ENCODE measurements at places on chromosomes 5 and 9. TPM values are rescaled to one million over a fixed set of nuclear protein-coding genes. Genes with fewer than 3 reads are reported as not detected.

DNA sequence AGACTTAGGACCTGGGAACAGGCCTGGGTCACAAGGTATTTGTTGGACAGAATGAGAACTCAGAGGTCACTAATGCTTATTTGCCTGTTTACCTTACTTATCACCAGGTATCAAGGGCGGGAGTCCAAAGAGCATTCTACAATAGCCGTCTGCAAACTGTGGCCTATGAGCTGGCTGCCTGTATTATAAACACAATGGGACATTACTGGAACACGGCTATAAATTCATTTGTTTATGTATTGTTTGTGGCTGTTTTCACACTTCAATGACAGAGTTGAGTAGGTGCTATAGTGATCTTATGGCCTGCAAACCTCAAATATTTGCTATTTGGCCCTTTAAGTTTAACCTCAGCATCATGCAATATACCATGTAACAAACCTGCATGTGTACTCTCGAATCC is 76.6 kb upstream of the ASTN2 start:
- peaks cover under 1% of the 10 kb centered on the region for H3K36me3 ChIP-seq
- H3K4me3 ChIP-seq, result no peak overlapping the region
- peaks cover 16% of the 10 kb centered on the region for H3K4me1 ChIP-seq

DNA sequence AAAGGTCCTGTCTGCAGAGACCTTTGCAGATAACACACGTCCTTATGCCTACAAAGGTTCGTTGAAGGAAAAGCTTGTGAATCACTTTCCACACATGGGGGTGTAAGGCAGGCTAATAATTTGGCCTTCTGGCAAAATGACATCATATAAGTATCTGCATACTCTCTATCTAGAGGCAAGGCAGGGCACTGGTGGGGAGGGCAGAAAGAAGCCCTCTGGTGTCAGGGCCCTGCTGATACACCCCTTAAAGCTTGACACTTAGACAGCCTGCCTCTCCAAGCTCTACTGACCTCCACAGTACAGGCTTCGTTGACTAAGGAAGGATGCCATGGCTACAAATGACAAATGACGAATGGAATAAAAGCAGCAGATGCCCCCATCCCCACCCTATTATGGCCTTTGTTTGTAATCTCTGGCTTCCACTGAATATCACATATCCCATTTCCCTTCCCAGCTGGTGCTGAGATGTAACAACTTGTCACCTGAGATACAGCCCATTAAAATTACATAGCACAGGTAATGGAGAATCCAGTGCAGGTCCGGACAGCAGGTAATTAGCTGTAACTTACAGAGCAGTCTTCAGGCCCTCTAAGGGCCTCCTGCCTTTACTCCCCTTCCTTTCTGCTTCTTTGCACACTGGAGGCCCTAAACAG is 76.9 kb upstream of the IFNK start:
- H3K4me1 ChIP-seq, result no peaks in the 10 kb centered on the region
- H3K36me3 ChIP-seq, result no peaks in the 10 kb centered on the region
- no peak overlapping the region for H3K27ac ChIP-seq
- no peak overlapping the region for H3K4me3 ChIP-seq
- H3K27me3 ChIP-seq, result peaks cover 2% of the 10 kb centered on the region
- no peak for DNase-seq

DNA sequence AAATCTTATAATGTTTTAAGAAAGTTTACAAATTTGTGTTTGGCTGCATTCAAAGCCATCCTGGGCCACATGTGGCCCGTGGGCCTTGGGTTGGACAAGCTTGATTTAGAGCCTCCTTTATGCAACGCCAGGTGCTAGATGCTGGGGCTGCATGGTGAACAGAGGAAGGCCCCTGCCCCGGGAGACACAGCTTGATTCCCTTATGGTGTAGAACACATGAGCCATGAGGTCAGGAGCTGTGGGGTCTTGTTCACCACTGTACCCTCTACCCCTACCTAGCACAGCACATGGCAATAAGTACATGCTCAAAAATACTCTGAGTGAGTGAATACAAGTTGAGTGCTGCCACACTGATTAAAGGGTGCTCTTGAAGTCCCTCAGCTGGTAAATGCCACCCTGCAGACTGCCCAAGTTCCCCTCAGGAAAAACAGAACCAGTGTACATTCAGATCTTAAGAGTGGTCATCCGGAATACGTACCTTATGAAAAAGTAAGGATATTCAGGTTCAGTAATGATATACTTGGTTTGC is 71.9 kb downstream of the ARRDC3 start:
- peaks cover 44% of the 10 kb centered on the region for H3K4me1 ChIP-seq
- no peak for DNase-seq
- H3K27me3 ChIP-seq, result no peaks in the 10 kb centered on the region
- H3K4me3 ChIP-seq, result no peak overlapping the region
- peak overlapping the region; percentile 69 for H3K27ac ChIP-seq

DNA sequence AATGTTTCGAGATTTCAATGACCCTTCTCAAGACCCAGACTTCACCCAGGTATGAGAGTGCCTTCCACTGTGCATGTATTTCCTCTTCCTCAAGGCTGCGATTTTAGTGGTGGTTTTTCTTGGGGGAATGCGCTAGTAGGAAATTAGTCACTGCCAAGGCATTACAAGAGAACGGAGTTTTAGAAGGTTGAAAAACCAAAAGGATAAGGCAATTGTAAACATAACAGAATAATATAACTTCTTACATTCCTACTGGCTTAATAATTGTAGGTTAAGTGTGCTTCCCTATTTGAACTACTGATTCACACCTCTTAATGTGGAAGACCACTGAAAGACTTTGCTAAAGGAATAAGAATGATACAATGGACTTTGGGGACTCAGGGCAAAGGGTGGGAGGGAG is 38.9 kb downstream of the ACO1 start:
- H3K27me3 ChIP-seq, result no peaks in the 10 kb centered on the region
- DNase-seq, result no peak
- no peak overlapping the region for H3K27ac ChIP-seq
- H3K4me3 ChIP-seq, result no peak overlapping the region

GRCh38 chr5:152358861-152359568 is 46.1 kb downstream of the NMUR2 start:
- H3K27me3 ChIP-seq, result no peaks in the 10 kb centered on the region
- no peaks in the 10 kb centered on the region for H3K36me3 ChIP-seq
- no peaks in the 10 kb centered on the region for H3K4me1 ChIP-seq
- no peak overlapping the region for H3K27ac ChIP-seq
- no peak overlapping the region for H3K4me3 ChIP-seq

- no peaks in the 10 kb centered on the region for H3K4me1 ChIP-seq
- no peak for DNase-seq
- H3K27ac ChIP-seq, result no peak overlapping the region
- H3K27me3 ChIP-seq, result peaks cover 5% of the 10 kb centered on the region
- H3K4me3 ChIP-seq, result no peak overlapping the region
Observed at GRCh38 chr5:142686210-142686734, 382 bp upstream of the FGF1 start.

GRCh38 chr5:133373121-133373870 is 239.0 kb downstream of the FSTL4 start:
- H3K4me1 ChIP-seq, result no peaks in the 10 kb centered on the region
- peaks cover 4% of the 10 kb centered on the region for H3K27me3 ChIP-seq
- H3K4me3 ChIP-seq, result no peak overlapping the region
- no peaks in the 10 kb centered on the region for H3K36me3 ChIP-seq
- H3K27ac ChIP-seq, result no peak overlapping the region

DNA sequence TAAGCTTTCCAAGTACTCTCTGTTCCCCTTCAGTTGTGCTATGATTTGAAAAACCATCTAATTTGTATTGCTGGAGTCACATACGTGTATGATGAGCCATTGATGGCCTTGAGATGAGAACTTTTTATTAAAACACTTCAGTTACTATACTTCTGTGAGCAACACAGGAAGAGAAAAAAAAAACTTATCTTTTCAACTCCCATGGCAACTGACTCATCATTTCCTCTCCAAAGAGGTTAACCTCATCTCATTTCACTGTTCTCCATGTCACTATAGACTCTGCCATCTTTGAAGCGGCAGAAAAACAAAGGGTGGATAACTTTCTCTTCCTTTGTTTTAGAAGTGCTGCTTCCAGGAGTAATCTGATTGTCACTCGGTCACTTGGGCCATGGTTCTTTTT is 104.3 kb upstream of the PCSK1 start:
- H3K4me3 ChIP-seq, result no peak overlapping the region
- H3K27me3 ChIP-seq, result peaks cover 12% of the 10 kb centered on the region
- H3K36me3 ChIP-seq, result peaks cover 5% of the 10 kb centered on the region

GRCh38 chr5:8839361-8840055 is 706.4 kb downstream of the SEMA5A start:
- no peaks in the 10 kb centered on the region for H3K27me3 ChIP-seq
- no peak overlapping the region for H3K27ac ChIP-seq
- no peak for DNase-seq
- no peaks in the 10 kb centered on the region for H3K36me3 ChIP-seq
- H3K4me1 ChIP-seq, result no peaks in the 10 kb centered on the region
- H3K4me3 ChIP-seq, result no peak overlapping the region

- H3K36me3 ChIP-seq, result no peaks in the 10 kb centered on the region
- no peaks in the 10 kb centered on the region for H3K4me1 ChIP-seq
- H3K4me3 ChIP-seq, result no peak overlapping the region
- no peak for DNase-seq
- no peak overlapping the region for H3K27ac ChIP-seq
Observed at GRCh38 chr5:27010646-27011045, 27.7 kb downstream of the CDH9 start.

- H3K36me3 ChIP-seq, result peaks cover 71% of the 10 kb centered on the region
- H3K27ac ChIP-seq, result peak overlapping the region; percentile 49
- no peaks in the 10 kb centered on the region for H3K27me3 ChIP-seq
- peak overlapping the region; percentile 55 for H3K4me3 ChIP-seq
- DNase-seq, result no peak
Observed at GRCh38 chr9:120868339-120868675, 8.7 kb downstream of the PHF19 start.

- H3K27me3 ChIP-seq, result no peaks in the 10 kb centered on the region
- DNase-seq, result no peak
- peaks cover 45% of the 10 kb centered on the region for H3K36me3 ChIP-seq
- H3K4me1 ChIP-seq, result peaks cover 9% of the 10 kb centered on the region
- H3K27ac ChIP-seq, result no peak overlapping the region
Observed at GRCh38 chr5:40367255-40367654, 312.5 kb upstream of the PTGER4 start.

- no peaks in the 10 kb centered on the region for H3K36me3 ChIP-seq
- no peak for DNase-seq
- H3K27ac ChIP-seq, result no peak overlapping the region
- H3K4me1 ChIP-seq, result no peaks in the 10 kb centered on the region
- peaks cover 8% of the 10 kb centered on the region for H3K27me3 ChIP-seq
Observed at GRCh38 chr9:32928912-32929311, 72.5 kb downstream of the APTX start.

DNA sequence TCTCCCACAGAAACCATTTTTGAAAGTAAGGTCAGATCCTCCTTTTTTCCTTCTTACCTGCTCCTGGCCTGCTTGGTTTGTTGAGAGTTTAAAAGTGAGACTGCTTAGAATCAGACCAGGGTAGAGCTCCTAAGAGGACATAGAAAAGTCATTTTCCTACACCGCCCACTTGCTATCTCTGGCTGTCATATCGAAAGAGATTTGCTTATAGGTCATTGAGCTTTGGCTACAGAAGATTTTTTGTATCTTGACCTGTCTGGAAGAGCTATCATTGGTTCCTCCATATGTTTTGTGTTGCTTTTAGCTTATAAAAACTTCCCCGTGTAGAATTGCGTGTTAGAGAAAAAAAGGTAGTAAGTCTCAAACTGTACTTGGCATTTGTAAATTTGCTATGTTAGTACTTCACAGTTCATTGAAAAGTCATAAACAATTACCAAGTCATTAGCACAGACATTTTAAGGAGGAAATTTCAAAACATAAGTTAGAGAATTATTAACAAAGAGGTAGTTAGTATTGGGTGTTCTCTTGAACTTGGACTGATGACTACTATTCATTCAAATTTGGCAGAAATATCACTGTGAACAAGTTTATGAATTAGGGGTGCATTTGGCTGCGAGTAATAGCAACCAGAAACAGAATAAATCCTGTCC is 96.6 kb downstream of the MAN2A1 start:
- H3K27ac ChIP-seq, result no peak overlapping the region
- H3K27me3 ChIP-seq, result no peaks in the 10 kb centered on the region
- no peak overlapping the region for H3K4me3 ChIP-seq
- peaks cover 12% of the 10 kb centered on the region for H3K4me1 ChIP-seq
- DNase-seq, result no peak

The FUT7 gene
- total RNA-seq, result not detected

The IL13 gene
- 830 TPM for total RNA-seq

The GABBR2 gene
- total RNA-seq, result not detected

The ADRA1B gene
- total RNA-seq, result not detected

The MEF2C gene
- 0.25 TPM for total RNA-seq

The TMEM252 gene
- not detected for total RNA-seq

The STKLD1 gene
- 0.87 TPM for total RNA-seq

The TMED7 gene
- total RNA-seq, result 40.2 TPM
